ENCODE measurements at places on chromosomes 5 and 9. TPM values are rescaled to one million over a fixed set of nuclear protein-coding genes. Genes with fewer than 3 reads are reported as not detected.
A peak's percentile ranks its signal among the peaks of the same experiment; 100 is the strongest.

GRCh38 chr5:30604648-30605262 is 588.7 kb upstream of the CDH6 start:
- no peak for DNase-seq

FAM200C gene
- 37.6 TPM for total RNA-seq

GRCh38 chr5:58114324-58114723 is 345.6 kb downstream of the PLK2 start:
- DNase-seq, result no peak

- no peak for DNase-seq
Measured at GRCh38 chr5:40093550-40093949, 586.2 kb upstream of the PTGER4 start.

NUTM2F gene
- total RNA-seq, result not detected

DNA sequence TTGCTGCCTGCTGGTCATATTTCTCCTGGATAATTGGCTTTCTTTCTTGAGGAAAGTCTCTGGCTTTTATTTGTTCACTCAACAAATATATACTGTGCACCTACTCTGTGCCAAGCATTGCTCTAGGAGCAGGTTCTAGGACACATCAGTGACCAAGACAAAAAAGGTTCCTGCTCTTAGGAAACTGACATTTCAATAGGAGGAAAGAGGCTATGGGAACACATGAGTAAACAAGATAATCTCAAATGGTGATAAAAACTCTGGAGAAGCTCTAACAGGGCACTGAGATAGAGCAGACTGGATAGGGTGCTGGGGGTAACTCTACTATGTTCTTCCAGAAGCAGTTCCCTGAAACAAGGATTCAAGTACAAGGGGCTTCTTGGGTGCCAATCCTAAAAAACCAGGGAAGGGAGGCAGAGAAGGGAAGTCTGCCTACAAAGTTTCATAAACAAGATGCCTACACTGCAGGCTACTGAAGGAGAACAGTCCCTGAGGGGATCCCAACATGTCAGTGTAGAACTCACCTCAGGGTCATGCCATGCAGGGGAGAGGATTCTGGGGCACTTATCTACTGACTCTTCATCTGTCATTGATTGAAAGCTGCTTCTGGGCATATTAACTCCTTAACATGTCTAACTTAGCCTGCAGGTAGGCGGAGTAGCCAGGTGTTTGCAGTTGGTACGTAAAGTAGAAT is 181.3 kb downstream of the GRIA1 start:
- DNase-seq, result no peak

C9 gene
- not detected for total RNA-seq

DNA sequence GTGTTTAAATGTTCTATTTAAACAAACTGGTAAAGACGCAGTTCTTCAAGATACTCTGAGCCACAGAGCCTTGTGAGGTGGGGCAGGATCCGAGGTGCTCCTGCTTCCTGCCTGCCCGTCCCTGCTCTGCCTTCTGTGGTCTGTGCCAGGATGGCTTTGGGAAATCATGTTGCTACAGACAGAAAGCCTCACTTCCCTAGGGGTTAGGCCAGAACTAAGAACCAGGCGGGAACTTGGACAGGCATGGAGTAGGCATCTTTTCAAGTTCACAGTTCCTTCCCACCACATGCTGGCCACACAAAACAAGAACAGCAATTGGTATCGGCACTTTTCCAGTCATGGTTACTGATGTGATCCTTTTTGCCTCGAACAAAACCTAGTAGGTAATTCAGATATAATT is 67.7 kb upstream of the SPOCK1 start:
- no peak for DNase-seq

DNA sequence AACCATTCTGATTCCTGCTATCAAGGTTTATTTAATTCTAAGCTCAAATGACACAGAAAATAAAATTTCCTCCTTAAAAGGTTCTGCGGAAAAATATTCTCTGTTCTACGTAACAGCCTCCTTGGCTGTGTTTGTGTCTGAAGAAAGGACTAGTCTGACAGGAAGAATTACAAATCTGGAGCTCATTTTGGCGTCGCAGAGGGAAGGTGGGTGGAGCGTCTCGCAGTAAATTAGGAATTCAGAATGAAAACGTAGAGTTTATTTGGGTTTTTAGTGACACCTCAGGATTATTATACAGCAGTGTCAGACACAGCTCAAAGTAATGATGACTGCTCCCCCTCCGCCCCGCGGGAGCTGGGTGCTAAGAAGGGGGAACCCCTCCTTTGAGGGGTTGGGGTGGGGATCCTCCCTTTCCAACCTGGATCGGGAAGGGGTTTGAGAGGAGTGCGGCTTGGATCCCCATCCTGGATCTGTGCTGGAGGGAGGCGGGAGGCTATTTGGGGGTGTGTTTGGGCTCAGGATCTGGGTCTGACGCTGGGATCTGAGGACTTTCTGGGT is 933 bp upstream of the TGFBR1 start:
- DNase-seq, result no peak

FOXD4 gene
- total RNA-seq, result 0.47 TPM

- no peak for DNase-seq
Measured at GRCh38 chr9:135104761-135105160, 17.3 kb downstream of the OLFM1 start.

TAL2 gene
- total RNA-seq, result 3.0 TPM

DNA sequence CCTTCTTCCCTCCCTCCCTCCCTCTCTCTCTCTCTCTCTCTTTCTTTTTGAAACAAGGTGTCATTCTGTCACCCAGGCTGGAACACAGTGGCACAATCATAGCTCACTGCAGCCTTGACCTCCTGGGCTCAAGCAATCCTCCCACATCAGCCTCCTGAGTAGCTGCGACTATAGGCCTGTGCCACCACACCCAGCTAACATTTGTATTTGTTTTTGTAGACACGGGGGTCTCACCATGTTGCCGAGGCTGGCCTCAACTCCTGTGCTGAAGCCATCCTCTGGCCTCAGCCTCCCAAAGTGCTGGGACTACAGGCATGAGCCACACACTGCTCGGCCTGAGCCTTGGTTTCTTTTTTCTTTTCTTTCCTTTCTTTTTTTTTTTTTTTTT is 45.8 kb downstream of the PLPP7 start:
- no peak for DNase-seq

- no peak for DNase-seq
Measured at GRCh38 chr9:91198405-91198804, 163.3 kb downstream of the AUH start.

PPIC gene
- 3.1 TPM for total RNA-seq

DNA sequence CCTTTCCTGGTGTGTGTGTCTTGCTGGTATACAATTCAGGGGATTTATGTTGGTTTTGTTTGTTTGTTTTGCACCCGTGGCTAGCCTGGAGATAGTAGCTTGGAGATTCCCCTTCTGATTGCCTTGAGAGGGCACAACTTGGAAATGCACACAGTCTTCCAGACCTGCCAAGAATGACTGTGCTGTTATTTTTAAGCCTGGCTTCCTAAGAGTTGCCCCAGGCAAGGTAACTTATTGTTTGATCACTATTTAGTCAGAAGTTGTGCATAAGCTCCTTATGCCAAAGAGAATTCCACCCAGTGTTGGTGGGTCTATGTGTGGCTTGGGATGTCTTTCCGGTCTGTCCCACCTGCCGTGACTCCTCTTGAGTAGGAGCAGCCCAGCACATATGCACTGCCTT is 421.9 kb upstream of the KCNN2 start:
- no peak for DNase-seq

DNA sequence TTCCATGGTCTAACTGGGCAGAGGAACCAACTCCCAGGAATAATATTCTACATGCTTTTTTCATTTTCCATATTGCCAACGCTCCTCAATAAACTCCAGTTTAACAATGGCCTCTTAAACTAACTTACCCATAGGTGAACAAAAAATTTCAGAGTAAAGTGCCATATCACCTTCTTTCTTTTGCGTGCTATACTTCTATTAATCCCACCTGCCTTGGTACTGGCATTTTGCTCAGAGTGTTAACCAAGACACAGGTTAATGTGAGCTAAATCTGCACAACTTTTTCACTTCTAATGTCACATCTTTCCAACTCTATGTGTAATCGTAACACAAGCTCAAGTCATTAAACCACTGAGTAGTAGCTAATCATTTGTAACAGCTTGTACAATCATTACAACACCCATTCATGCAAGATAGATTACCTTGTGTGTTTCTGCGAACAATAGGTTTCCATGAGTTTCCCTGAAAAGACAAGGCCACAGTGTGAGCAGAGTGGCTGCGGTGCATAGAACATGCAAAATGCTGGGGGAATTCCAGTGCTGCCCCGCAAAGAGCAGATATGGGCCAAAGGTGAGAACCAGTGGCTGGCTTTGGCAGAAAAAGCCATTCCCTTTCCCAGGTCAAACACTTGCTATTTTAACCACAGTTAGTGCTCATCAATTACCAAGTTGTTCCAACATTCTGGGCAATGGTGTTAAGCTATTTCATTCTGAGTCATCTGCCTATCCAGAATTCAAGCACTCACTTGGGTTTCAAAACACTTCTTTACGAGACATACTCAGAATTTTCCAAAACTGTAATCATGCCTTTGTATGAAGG is 42.8 kb downstream of the TIMD4 start:
- DNase-seq, result no peak

DNA sequence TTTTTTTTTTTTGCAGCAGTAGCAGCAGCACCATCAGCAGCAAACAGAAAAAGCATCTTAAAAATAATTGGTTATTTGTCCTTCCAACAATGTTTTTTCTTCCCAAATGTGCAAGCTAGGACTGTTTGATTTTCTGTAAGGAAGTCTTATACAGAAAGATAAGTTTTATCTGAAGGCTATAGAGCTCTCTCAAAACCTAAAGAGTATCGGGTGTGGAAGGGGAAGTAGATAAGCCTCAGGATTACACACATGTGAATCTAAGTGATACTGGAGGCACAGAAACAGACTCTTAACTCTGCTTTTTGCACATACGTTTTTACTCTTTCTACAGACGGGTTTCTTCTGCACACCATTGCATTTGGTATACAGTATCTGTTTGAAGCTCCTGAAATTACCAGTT is 184.4 kb upstream of the FTMT start:
- DNase-seq, result no peak

RGP1 gene
- total RNA-seq, result 12.3 TPM

DNA sequence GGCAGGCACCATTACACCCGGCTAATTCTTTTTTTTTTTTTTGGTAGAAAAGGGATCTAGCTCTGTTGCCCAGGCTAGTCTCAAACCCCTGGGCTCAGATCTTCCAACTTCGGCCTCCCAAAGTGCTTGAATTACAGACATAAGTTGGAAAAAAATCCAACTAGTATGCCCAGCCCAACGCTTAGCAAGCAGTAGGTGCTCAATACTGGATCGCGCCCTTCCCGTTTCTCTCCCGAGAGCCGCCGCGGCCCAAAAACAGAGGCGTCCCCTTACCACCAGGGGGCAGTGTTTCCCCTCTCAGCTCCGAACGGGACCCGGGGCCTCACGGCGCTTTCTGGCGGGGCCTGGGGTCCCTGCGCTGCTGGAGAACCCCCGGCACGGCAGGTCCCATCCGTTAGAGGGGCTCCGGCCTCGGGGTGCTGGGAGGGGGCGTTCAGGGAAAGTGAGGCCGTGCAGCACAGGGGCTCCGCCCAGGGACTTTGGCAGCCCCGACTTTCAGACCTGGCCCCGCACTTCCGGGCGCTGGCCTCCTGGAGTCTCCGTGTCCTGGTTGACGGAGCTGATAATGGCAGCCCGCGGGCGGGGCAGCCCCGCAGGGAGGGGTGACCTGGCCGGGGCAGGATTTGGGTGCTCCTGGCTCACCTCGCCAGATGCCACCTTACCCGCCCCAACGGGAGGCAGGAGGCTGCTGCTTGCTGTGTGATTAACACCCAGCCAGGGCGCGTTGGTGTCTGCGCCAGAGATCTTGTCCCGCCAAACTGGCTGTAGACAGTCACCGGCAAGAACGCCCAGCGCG is 15.2 kb downstream of the PTGES start:
- peak; percentile 49 for DNase-seq

TMOD1 gene
- 22.8 TPM for total RNA-seq

GRCh38 chr5:22757776-22758175 is 95.4 kb downstream of the CDH12 start:
- DNase-seq, result no peak

DNA sequence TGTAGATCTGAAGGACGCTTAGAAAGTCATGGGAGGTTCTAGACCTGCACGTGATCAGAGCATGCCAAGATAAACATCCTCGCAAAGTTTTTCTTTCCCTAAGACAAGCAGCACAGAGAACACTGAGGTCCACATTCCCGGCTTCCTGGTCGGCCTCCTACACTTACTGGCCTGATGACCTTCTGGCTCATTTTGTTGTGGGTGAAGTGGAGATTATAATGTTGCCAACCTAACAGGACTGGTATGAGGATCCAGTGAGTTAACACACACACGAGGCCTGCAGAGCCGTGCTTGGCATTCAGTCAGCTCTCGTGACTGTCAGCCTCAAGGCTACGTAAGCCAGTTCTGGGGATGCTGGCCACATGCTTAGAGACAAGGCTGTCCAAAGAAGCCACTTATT is 186.0 kb downstream of the TENT4A start:
- DNase-seq, result no peak

EPB41L4A gene
- 78.8 TPM for total RNA-seq

CFAP157 gene
- 0.16 TPM for total RNA-seq

- DNase-seq, result no peak
Measured at GRCh38 chr9:130927995-130928900, 10.8 kb downstream of the FIBCD1 start.

- DNase-seq, result no peak
Measured at GRCh38 chr9:36788534-36788933, 215.8 kb downstream of the MELK start.

DNA sequence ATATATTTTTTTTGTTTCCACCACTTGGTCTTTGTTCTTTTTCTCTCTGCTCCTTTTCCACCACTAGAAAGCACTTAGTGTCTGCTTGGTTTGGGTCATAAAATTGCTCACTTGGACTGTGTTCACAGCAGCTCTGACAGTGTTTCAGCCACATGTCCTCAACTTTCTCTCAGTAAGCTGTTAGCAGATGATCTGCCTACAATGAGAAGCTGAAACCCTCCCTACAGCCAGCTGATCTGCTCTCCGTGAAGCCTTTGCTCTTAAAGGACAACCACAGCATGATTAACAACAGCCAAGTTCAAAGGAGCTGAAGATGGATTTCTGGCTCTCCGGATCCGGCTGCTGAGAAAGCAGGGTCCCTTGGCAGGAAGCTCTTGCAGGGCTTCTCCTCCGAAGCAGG is 31.6 kb downstream of the PRLR start:
- no peak for DNase-seq

DNA sequence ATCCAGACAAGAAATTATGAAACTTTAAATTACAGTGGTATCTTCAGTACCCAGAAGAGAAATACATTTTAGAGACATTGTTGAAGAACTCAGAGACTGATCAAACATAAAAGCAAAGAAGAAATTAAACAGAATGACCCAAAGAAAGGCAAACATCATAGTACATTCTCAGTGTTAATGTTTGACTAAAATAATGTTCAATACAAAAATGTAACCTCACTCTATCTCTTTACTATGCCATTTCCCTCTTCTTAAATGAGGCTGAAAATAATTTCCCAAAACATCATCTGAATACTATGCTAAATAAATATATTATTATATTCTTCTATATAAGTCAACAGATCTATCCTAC is 22.8 kb downstream of the TMEM161B start:
- DNase-seq, result no peak

Measured in occipital lobe (tissue), 3 donors.